ENCODE measurements at places on chromosomes 3 and 15.

GRCh38 chr3:128367761-128368160 lies 98.9 kb downstream of the DNAJB8 start:
- no peak for DNase-seq

GRCh38 chr3:159144891-159145290 lies 343.0 kb downstream of the MFSD1 start:
- no peak for DNase-seq

GRCh38 chr3:61903931-61904657 lies 342.7 kb downstream of the PTPRG start:
- DNase-seq = no peak

- DNase-seq = peak; percentile 35
Measured at GRCh38 chr3:39124876-39125840, 17.7 kb downstream of the TTC21A start.

- peak; percentile 23 for DNase-seq
Measured at GRCh38 chr3:69999140-70000027, at the start of gene SAMMSON. Gene SAMMSON, plus strand, starts transcription at chr3:69999733.

GRCh38 chr15:100121285-100121684 lies 220.5 kb downstream of the ADAMTS17 start:
- no peak for DNase-seq

- peak; percentile 58 for DNase-seq
Measured at GRCh38 chr3:172625404-172625803, 85.5 kb downstream of the NCEH1 start.

DNA sequence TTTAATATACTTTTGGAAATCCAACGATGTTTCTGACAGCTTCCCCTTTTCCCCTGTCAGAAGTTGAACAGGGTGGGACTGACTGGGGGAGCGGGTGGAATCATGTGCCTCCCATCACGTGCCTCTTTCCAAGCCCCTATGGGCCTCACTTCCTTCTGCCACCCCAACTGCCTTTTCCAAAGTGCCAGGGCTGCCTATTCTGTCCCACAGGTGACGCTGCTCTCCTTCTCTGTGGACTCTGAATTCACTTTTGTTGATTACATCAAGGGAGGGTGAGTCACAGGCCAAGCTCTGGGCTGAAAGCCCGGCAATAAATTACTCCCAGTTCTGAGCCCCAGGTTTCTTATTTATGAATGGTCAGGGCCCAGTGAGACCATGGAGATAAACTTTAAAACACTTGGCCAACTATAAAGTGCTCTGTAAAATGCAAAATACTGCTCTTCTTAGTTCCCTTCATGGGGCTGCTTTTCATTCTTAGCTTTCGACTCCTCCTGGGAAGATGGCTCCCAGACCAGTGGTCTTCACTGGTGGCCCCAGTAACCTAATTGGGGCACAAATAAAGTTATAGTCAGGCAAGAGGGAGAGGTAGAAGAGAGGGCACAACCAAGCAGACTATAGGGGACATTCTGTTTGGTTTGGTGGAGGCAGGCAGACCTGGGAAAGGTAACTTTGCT lies 12.3 kb downstream of the CPNE9 start:
- peak; percentile 92 for DNase-seq

DNA sequence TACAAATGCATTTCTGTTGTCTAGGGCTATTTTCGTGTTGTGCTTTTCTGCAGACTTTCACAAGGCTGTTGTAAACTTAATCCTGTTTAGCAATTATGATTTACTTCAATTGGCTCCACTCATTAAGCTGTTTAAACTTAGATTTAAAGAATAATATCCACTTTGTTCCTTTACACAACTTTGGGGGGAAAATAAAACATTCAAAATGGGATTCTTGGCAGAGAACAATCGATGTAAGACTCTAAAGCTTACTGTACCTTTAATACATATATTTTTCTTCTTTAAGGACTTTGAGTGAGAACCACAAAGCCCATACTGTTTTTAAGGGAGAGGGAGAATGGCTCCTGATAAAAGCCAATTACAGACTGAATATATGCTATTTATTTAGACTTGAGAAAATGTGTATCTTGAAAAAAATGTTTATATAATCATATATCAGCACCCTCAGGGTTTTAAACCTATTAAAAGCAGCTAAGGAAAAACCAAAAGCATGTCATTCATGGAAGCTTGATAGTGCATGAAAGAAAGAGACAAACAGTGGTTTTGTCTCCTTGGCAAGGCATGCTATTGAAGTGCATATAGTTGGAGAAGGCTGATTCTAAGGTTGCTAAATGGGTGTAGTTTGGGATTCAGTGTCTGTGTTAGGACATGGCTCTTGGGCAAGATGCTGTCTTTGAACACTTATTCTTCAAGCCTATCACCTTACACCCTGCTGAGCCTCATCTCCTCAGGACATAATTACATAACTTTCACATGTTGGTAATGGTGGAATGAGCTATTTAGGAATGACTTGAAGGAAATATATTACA lies 293.4 kb upstream of the TBC1D5 start:
- no peak for DNase-seq

DNA sequence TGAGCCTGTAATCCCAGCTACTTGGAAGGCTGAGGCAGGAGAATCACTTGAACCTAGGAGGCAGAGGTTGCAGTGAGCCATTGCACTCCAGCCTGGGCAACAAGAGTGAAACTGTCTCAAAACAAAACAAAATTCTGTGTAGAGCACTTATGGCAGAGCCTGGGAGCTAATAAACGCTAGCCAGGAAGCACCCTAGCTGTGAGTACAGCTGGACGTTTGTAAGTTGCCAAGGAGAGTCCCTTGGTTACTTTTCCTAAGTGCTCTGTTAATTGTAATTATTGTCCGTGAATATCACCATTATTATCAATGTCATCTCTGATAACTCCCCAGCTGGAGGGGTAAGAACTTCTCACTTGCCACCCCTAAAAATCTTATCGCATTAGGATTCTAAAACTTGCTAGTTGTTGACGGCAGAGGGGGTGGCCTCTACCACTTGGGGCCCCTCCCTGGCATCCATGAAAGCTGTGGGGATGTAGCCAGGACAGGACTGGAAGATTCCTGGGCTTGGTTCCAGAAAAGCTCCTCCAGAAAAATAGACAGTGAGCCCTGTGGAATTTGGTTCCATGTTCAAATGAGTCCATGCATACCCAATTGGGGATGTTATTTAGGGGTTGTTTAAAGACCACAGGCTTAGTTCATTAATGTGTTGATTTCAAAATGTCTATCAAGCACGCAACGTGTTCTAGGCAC lies 9.9 kb upstream of the KLHL25 start:
- no peak for DNase-seq

DNA sequence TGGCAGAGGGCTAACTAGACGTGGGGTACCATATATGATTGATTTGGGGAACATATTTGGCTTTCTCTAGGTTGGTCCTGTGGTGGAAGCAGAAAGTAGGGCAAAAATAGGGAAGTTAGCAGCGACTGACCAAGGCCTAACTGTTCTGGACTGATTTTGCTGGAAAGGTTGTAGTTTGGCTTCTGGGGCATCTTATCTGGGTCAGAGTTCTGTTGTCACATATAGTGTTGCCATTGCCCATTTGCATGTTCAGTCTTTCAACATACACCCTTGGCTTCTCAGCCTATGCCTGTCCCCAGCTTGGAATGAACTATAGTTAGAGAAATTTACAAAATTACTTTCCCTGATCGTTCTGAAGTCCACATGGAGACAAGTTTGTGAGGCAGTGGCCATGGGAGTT lies 426.5 kb downstream of the TBC1D5 start:
- no peak for DNase-seq

DNA sequence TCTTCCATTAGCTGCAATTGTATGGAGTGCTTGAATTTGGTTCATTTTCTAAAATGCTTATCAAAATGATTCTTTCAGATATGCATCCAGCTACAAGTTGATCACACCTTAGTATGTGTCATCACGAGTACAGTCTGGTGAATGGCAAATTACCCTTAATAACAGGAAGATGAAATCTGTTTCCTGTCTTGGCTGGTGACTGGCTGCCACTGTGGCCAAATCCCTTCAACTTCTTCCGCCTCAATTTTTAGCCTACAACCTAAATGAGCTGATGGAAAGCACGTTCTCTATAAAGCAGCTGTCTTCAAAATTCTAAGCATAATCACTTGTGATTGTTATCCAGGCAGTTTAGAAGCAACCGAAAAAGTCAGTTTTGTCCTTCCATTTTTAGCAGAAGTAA lies 387.1 kb upstream of the NECTIN3 start:
- no peak for DNase-seq

- no peak for DNase-seq
Measured at GRCh38 chr15:80747317-80748053, 31.7 kb upstream of the CEMIP start.

- DNase-seq = no peak
Measured at GRCh38 chr3:25751048-25751447, 32.2 kb downstream of the NGLY1 start.

DNA sequence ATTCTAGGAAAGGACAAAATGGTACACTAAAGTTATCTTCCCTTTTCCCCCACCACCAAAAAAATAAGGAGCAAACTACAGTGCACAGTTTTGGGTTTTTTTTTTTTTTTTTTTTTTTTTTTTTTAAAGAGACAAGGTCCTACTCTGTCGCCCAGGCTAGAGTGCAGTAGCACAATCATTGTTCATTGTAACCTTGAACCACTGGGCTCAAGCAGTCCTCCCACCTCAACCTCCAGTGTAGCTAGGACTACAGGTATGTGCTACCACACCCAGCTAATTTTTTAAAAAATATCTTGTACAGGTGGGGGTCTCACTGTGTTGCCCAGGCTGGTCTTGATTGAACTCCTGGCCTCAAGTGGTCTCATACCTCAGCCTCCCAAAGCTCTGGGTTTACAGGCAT lies 14.9 kb downstream of the SETD5 start:
- DNase-seq = no peak

DNA sequence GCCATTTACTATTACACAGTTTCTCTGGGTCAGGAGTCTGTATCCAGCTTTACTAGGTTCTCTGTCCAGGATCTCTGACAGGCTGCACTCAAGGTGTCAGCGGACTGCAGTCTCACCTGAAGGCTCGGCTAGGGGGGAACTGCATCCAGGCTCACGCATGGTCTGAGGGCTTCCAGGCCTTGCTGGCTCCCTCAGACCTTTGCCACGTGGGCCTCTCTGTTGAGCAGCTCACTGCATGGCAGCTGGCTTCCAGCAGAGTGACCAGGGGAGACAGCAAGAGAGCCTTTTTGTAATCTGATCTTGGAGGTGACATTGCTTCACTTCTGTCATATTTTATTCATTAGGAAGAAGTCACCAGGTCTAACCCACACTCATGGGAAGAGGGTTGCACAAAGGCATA lies 152.3 kb downstream of the CACNA2D3 start:
- DNase-seq = no peak
